ENCODE measurements at places on chromosomes 11 and 22. TPM values are rescaled to one million over a fixed set of nuclear protein-coding genes. Genes with fewer than 3 reads are reported as not detected.

The CRYBA4 gene
- total RNA-seq, result not detected

DNA sequence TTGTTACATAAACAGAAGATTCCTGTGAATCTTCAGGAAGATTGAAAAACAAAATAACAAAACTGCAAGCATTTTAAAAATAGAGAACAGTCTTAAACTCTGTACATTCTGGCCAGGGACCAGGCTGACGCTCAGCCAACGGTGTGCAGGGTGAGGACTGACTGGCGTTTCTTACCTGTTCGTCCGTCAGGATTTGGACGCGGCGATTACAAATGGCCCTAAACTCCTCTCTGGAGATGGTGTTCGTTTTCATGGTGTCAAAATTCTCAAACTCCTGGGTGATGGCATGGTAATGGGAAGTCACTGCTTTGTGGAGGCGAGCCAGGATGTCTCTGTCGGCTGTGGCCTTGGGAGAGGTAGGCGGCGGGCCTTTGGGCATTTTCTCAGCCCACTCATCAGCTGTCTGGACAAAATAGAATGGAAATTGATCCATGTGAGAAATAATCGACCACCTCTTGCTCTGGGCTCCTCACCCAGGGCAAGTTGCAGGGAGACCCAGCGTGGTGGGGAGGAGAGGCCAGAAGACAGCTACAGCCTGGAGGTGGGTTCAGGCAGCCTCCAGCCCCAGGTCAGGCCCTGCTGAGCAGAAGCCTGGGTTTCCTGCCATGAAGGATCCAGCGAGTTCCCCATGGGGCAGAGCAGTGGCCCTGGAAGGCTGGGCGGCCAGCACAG is 143.0 kb downstream of the MPPED1 start:
- no peak for DNase-seq

The SCO2 gene
- 8.5 TPM for total RNA-seq

DNA sequence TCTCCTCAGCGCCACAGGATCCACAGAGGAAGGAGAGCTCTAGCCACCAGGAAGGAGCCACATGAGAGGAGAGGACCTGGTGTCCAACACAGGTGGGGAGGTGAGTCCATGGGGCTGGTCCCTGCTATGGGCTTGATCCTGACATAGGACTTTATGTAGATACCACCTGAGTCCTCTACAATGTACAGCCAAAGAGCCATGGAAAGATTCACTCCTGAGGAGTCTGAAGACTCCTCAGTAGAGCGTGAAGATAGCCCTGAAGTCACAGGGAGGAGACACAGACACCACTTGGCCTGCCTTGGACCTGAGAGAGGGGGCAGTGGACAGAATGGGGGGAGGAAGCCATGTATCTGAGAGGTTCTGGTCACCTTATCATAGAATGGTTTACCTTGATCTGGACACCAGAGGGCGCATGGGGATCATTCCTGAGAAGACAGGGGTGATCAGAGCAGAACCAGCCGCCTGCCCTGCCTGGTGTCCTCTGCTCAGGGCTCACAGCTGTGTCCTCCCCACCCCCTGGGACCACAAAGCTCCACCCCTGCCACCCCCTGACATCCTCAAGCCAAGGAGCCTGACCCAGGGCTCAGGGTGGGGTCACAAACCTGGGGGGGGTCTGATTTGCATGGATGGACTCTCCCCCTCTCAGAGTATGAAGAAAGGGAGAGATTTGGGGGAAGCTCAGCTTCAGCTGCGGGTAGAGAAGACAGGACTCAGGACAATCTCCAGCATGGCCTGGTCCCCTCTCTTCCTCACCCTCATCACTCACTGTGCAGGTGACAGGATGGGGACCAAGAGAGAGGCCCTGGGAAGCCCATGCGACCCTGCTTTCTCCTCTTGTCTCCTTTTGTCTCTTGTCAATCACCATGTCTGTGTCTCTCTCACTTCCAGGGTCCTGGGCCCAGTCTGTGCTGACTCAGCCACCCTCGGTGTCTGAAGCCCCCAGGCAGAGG is 77.0 kb downstream of the ZNF280B start:
- peak; percentile 74 for DNase-seq

DNA sequence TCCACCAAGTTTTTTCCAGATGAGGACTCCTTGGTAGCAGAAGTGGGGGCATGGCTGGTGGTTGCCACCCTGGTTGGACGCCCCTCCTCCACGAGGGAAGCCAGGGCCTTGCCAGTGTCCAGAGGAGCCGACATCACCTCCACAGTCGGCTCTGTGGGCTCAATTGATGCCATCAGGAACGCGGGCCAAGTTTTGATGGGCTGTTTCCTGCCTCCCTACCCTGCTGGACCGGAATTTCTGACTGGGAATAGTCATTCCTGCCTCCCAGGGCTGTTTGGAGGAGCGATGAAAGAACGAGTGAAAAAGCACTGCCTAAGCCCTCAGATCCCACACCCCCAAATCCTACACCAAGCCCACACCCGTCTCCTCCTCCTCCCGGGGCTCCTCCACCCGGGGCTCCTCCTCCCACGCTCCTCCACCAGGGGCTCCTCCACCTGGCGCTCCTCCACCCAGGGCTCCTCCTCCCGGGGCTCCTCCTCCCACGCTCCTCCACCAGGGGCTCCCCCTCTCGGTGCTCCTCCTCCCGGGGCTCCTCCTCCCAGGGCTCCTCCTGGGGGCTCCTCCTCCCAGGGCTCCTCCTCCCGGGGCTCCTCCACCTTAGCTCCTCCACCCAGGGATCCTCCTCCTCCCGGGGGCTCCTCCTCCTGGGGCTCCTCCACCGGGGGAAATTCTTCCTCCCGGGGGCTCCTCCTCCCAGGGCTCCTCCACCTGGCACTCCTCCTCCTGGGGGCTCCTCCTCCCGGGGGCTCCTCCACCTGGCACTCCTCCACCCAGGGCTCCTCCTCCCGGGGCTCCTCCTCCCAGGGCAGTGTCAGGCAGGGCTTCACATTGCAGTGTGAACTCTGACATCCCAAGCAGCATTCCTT is 10.0 kb upstream of the PRR5 start:
- DNase-seq, result no peak

The MLC1 gene
- 0.17 TPM for total RNA-seq

GRCh38 chr11:122232985-122233384 is 117.0 kb upstream of the BLID start:
- no peak for DNase-seq

DNA sequence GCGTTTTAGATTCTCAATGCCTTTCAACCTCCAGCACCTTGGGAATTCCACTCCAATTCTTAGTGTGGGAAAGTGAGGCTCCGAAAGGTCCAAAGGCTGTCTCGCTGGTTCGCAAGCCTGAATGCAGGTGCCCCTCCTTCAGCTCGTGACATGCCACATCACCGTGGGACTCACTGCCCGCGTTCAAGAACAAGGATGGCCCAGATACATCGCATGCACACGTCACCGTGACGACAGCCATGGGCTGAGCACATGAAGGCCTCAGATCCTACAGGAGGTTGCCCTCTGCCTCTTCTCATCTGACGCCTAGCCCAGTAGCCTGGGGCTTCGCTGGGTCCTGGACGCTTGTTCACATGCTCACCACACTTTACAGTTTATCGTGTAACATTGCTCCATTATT is 4.4 kb upstream of the LINC01488 start:
- no peak for DNase-seq

GRCh38 chr11:11989774-11990744 is 18.4 kb downstream of the DKK3 start:
- no peak for DNase-seq

DNA sequence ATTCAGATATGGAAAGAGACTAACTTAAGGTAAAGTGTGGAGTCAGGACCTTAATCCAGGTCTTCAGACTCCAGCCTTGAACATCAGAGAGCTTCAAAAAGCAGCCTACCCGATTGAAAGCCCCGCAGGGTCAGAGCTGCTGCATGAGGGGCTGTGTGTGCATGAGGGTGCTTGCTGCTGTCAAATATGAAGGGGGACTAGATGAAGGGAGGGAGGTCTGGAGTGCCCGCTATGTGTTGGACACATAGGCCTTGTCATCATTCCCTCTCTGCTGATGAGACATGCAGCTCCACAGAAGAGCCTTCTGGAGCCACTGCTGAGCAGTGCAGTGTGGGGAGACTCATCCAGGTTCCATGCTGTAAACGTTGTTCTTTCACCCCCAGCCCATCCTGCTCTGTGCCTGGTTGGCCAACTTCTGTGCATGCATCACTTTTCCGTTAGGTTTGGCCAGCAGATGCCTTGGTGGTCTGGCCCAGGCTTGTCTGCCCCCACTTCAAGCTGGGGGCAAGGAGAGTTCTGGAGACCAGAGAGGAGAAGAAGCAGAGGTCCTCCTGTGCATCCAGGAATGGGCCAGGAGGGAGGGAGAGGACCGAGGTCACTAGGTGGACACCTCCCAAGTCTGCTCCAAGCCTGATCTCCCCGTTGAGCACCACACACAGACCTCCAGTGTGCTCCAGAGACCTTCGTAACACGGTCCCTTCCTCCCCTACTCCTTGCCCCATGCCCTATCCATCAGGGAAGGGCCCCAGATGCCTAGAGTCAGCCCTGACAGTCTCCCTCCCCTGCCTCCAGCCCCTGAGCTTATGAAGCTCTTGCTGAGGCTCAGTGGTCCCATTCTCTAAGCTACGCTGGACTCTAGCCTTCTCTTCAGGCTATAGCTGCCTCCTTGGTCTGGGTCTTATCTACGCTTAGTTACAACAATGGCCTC is 32.0 kb downstream of the LRRC32 start:
- DNase-seq, result no peak

- no peak for DNase-seq
Measured at GRCh38 chr11:57205041-57205641, 23.4 kb downstream of the LRRC55 start.

All from activated T-cell treated with anti-CD3 and anti-CD28 coated beads, Interleukin-2, amount 50 U/mL, for 72 hours (primary cell).